Esophagus mucosa (tissue), 1 donor: ENCODE measurements at places on chromosomes 7 and 10. TPM values are rescaled to one million over a fixed set of nuclear protein-coding genes. Genes with fewer than 3 reads are reported as not detected.

Gene ANXA8L1
- total RNA-seq, result 193 TPM

DNA sequence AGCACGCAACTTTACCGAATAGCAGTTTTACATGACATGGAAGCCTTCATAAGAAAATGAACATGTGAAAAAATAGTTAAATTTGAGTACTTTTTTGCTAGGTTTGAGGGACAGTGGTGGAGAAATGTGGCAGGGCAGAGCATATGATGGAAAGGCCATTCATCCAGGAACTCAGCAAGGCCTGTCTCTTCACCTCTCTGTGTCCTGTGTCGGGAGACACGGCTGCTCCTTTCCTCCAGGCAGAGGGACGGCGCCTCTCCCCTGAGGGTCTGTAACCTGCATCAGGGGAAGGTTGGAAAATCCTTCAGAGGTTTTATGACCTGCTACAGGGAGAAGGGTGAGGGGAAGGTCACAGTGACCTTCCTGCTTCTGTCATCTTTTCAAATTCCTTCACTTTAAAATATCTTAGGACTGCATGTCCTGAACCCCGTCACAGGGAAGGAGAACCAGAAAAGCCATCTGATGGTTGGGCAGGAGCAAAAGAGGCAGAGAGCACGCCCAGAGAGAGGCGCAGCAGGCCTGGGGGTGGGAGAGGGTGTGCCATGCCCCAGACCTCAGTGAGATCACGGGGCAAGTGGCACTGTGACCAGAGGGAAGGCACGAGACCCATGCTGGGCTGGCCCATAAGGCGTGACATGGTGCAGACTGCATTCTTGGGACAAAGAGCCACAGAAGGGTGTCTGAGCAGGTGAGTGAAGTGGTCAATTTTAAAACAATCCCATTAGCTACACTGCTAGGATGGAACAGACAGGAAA, 44.0 kb downstream of the GSDME start:
- no peak for ATAC-seq

DNA sequence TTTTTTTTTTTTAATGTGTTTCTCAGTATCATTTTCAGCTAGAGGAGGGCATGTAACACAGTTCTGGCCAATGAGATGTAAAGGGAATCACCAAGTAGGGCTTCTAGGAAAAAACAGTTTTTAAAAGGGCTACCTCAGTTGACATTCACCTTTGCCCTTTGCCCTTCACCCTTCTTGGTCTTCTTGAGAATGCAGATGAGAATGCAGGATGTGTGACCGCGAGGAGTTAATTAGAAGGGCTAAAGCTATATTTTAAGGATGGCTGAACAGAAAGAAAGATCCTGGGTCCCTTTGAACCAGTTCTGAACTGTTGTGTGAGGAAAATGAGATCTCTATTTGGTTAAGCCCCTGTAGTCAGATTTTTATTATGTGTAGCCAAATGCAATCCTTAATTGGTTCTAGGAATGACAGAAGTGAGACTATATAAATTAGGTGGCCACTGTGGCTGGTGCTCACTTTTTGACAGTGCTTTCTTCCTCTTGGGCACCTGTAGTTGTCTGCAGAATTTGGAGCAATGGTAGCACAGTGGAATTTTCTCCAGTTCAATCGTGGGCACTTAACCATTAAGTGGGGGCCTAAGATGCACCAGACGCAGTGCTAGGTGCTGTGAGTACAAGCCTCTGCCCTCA, 21.1 kb upstream of the TOMM7 start:
- ATAC-seq, result no peak

DNA sequence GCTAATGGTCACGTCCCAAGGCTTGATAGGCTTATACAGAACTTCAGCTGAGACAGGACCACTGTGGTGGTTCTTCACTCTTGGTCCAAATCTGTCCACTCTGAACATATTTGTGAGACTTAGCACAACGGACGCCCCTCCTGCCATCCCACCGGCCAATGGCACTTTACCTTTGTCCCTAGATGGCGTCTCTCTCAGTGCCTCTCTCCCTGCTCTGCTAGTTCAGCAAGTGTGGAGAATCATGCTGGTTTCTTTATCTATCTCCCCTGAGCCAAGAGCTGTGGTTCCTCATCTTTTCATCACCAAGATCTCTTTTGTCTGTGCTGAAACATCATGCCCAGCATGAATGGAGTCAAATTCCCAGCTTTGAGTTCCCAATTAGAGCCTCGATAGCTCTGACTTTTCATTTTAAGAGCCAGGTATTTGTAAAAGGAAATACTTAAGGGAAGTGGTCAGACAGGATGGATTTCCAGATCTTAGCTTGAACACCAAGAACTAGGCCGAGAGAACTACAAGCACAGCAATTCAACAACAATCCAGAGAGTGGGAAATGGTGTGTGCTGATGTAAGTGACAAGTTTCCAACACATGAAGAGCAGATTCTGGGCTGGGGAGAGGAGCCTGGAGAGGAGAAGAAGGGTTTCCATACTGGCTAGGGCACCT, 69.5 kb downstream of the ZNF800 start:
- ATAC-seq, result no peak

Gene PLXDC2
- 24.3 TPM for total RNA-seq

Gene GRID2IP
- total RNA-seq, result 0.12 TPM

Gene LRRC18
- not detected for total RNA-seq

DNA sequence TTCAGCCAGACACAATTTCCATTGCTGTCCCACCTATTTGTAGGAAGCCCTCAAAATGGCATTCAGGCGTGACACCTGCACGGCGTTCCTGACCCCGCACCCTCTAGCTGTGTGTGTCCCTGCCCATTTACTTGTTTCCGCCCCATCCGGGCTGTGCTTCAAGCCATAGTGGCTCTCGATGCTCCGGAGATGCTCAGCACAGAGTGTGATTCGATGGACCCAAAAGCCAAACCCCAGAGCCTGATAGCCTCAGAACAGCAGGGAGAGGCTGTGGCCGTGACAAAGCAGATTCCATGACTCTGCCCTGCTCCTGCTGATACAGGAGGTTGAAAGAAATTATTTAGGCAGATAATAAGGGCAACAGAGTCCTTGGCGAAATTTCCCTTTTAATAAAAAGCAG, 13.4 kb downstream of the BUD31 start:
- no peak for ATAC-seq

Gene UPP1
- 204 TPM for total RNA-seq

- no peak for ATAC-seq
These were observed 52.6 kb downstream of the PTEN start for GRCh38 chr10:87915989-87916388.

Gene CYP3A4
- total RNA-seq, result 0.24 TPM

DNA sequence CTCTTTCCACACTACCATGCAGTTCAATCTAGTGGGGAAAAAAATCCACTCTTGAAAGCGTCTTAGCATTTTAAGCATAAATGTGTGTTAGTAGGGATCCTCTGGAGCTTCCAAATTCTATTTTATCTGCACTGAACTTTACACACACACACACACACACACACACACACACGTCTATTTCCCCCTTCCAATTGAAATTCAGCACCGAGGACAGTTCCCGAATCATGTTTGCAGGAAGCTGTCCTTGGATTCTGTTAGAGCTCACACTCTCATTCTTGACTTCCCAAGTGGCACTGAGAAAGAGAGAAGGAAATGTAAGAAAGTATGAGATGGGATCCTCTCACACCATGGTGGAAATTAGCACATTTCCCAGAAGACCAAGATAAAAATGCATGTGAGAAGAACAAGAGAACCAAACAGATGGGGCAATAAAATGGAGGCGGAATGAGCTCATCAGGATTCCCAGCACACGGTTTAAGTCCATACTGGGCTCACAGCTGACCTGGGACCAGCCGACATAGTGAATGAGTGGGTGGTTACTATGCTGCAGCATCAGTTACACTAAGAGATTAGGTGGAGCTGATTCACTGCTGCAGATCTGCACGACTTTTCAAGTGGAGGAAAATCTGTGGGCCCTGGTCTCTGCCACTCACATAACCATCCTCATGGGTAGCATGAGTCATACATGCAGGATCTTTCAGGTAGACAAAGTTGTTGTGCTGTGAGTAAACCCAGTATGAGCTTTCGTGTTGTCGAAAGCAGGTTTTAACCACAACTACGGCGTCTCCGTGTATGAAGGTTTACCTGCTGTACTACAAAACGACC, 3.3 kb upstream of the NPTX2 start:
- ATAC-seq, result no peak

- ATAC-seq, result no peak
These were observed 19.1 kb upstream of the PRF1 start for GRCh38 chr10:70621503-70622078.

GRCh38 chr7:7786595-7786994, 68.2 kb upstream of the RPA3 start:
- ATAC-seq, result no peak

- no peak for ATAC-seq
These were observed 83.5 kb downstream of the ZNF777 start for GRCh38 chr7:149377386-149377785.

GRCh38 chr10:126080291-126080825, 184.0 kb downstream of the FANK1 start:
- ATAC-seq, result no peak

DNA sequence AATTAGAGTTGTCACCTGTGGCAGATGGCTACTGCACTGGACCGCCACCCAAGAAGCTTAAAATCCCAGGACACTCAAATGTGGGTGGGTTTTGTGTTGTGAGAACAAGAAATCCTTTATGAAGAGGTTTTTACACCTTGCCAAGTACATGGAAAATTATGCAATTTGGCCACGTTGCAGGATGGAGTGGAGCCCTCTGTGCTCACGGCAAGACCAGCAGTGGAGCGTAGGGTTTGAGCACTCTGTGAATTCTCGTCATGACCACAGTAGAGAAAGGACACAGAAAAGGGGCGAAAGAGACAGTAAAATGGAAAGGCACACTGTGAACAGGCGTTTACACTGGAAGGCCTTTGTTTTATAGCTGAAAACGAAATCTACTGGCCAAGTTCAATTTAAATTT, 222.6 kb downstream of the ADARB2 start:
- ATAC-seq, result no peak

GRCh38 chr10:370449-370825, 235.2 kb downstream of the ZMYND11 start:
- ATAC-seq, result no peak

DNA sequence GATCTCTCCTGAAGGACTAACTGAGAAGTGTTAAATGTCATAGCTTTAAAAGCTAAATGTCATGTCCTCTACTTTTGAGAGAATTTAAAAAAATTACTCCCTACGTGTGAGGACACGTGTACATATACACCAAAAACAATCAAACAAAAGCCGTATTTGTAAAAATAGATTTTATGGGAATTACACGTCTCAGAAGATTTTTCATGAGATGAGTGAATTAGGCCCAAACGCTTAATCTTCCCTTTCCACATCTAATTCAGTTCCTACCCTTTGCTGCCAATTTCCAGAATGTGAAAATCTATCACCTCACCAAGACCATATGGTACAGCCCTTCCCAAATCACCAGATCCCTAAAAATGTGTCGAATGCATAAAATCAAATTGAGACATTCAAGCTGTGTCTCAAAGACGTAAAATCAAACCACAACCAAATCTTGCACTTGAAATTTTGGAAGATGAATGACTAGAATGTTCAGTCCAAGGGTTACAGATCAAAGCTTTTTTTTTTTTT, 1.0 kb upstream of the CTTNBP2 start:
- no peak for ATAC-seq

Gene MCM10
- total RNA-seq, result 5.9 TPM

DNA sequence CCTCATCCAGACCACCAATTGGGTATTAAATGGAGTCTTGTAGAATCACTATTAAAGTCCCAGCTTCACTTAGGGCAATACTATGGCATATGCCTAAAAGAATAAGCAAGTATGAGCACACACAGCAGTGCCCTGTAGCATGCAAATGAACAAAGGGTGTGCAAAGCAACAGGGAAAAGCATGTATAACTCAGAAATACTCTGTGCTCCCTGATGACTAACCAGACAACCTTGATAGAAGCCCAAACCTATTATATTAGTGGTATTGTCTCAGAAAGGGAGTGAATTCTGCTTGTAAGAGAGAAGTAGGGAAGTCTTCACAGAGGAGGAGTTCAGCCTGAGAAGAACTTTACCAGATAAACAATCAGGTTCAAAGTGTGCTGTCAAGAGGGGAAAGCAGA, 131.2 kb downstream of the DGKI start:
- no peak for ATAC-seq

DNA sequence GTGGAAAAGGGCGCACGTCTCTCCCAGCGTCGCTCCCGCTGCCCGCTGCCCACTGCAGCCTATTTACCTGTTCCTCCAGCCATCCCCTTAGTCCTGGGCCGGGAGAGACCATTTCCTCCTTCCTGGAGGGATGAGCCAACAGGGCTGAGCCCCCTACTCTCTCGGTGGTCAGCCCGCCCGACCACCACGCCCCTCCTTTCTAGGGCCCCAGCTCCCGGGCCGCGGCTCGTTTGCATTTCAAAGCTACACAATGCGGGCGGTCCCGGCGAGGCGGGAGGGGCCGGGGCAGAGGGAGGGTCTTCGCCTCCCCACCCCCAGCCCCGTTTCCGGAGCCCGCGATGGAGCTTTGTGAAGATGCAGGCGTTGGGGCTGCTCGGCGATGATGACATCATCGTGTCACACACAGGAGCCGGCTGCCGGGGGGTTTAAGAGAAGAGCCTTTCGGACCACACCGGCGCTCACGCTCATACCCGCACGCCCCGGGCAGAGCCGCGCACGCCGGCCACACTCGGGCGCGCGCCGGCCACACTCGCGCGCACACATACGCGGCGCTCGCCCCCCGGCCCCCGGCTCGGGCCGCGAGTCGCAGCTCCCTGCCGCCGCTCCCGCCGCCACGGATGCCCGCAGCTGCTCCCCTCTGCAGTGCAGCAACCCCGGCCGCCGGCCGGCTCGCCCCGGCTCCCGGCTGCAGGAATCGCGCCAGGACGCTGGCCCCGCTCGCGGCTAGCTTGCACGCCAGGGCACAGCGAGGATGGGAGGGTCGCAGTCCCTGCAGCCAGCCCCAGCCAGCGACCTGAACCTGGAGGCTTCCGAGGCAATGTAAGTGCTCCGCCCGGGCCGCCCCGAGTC, 107.7 kb upstream of the BTBD16 start:
- peak; percentile 27 for ATAC-seq

DNA sequence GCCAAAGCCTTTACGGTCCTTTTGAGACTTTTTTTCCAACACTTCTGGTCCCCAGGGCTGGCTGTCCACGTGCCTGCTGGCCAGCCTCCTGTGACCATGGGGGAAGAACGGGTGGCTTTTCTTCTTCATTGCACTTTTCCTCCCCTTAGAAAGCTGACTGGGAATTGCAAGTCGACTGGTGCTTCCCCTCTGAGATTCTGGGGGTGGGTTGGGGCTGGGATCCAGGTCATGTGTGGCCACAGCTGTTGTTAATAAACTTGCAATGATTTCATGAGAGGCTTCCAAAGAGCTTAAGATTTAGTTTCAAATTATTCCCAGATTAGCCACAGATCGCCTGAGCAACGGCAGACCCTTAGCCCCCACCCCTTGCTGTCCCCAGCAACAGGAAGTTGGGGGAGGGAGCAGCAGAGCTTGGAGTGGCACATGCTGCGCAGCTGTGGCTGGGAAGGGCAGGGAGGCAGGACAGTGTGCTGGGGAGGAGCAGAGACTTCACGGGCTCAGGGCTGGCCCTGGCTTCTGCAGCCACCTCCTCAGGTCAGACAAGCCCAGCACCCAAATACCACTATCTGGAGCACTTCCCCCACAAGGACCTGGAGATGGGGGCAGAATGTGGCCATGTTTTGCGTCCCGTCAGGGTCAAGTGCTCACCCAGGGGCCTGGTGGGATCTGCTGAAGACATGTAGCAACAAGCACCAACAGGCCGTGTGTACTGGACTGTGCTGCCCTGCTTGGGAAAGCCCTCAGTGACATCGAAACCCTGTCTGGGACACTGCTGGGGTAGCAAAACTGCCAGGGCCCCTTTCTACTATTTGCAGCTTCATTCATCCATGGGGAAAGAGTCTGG, 147.1 kb downstream of the RNF216 start:
- ATAC-seq, result no peak
